ENCODE measurements at places on chromosomes 1 and 21.

- DNase-seq = no peak
Observed at GRCh38 chr1:58880592-58880991, 96.7 kb upstream of the JUN start.

DNA sequence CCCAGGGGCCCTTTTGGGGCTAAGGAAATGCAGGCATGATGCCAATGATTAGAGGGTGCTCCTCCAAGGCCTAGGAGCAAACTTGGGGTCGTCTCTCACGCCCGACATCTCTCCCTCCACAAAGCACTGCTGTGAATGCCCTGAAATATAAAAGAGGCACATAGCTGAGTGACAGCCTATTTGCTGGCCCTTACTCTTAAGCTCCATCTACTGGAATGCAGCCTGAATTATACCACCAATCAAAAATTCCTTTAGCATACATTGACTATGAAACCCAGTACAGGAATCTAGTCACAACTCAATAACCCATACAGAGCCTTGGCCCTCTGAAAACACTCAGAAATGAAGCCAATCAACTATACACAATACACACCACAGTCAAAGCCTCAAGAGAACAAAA is 105.5 kb downstream of the LRIG2 start:
- no peak for DNase-seq

DNA sequence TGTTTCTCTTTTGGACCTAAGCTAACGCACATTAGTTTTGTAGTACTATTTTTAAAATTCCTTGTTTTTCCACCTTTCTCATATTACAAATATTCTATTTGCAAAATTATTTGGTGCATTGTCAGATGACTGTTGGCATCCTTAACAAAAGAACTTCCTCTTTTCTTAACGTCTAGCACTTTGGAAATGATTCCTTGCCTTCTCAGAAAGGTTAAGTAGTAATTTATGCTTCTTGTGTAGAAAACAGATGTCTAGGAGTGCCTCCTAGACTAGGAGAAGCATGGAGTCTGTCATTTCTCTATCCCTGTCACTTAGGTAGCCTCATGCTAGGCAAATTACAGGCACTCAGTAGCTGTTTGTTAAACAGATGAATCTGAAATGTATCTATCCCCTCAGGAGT is 64.4 kb downstream of the HSPA13 start:
- DNase-seq = no peak

GRCh38 chr1:17553975-17554700 is 14.6 kb downstream of the ARHGEF10L start:
- DNase-seq = peak; percentile 97

GRCh38 chr1:196887515-196888239 is at the start of gene CFHR4:
Gene CFHR4, plus strand, starts transcription at chr1:196888052. Its CDS starts 99 bp downstream, at chr1:196888151.
- no peak for DNase-seq

GRCh38 chr1:42838482-42839190 is 7.8 kb upstream of the ZNF691 start:
- no peak for DNase-seq

- DNase-seq = no peak
Observed at GRCh38 chr1:169604781-169605560, 18.7 kb upstream of the F5 start.

- peak; percentile 65 for DNase-seq
Observed at GRCh38 chr1:230907472-230908205, 39.3 kb upstream of the C1orf198 start.

DNA sequence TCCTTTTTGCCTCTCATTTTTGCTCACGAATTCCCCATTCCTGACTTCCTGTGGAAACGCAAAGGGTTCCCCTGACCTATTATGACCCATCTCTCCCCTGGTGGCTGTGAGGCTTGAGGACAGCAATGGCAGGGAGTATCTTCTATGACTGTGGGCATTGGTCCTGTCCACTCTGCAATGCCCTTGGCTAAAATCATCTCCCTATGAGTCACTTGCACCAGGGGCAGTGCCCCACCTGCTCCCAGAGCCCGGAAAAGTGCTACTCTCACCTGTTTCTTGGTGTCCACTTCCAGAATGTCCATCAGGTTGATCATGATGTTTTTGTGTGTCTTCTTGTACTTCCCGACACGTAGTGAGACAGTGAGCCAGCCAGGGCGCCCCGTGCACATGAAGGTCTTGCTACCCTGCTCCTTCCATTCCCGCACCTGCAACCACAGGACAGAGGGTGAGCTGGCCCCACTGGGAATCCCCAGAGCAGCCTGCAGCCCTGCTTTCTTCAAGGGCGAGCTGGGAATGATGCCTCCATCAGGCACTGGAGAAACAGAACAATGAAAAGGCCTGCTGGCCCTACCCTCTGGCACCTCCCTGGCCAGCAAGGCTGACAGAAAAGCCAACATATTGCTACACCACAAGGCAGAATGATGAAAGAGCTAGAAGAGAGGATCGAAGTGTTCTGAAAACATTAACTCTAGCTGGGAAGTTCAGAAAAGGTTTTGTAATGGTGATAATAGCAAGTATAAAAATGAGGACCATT is 3.5 kb downstream of the DHCR24 start:
- DNase-seq = peak; percentile 45

DNA sequence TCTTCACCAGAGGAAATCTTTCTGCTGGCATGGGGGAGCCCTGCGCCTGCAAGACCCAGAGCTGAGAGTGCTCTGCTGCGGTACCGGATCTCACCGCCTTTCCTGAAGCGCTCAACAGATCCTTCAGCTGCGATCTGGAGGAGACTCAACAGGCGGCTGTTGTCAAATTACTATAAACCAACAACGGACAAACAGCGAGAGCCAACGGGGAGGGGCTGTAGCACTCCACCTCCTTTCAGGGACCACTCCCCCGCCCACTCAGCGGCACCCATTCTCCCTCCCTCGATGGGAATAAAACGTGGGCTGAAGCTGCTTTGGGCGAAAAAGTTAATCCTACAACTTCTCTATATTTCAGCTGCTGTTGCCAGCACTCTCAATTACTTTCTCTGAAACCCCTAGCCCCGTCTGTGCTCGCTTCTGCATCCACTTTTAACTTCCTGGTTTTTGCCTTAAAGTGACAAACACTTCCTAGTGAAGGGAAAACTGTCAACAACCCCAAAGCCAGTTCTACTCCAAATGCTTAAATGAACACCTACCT is at the start of gene FMO5:
Gene FMO5, minus strand, starts transcription at position 147 of the 538 bp plus-strand sequence. CDS start 310 bp downstream, outside the sequence.
- DNase-seq = peak; percentile 88

DNA sequence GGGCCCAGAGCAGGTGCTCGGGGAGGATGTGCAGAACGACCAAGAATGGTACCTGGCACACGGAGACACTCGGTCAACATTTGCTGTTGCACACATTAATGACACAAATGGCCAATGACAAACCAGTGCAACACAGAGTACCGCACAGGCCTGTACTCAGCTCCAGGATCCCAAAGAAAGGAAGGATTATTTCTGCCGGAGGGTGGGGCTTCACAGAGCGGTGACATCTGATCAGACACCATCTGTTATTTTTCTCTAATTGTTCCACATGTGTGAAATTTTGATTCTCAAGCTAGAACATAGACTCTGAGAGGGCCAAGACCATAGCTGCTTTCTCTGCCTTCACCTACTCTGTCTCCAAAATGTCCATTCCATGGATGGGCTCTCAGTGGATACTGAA is 100.4 kb downstream of the MRPL37 start:
- DNase-seq = no peak

DNA sequence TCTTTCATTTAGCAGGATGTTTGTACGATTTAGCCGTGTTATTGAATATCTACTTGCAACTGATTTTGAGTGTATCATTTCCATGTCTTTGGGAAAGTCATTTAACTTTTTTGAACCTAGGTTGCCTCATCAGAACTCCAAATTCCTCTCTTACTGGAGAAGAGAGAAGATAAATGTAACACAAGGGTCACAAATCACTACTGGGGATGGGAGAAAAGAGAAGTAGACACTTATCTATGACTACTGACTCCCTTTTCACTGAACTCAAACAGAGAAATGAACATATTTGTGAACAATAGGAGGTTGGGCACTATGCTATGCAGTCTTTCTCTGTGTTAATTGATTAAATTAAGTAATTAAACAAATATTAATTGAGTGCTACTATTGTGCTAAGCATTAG is 42.2 kb downstream of the TENT5C start:
- DNase-seq = no peak

GRCh38 chr1:198845851-198846250 is 207.0 kb downstream of the PTPRC start:
- no peak for DNase-seq

GRCh38 chr1:36273024-36273423 is 33.1 kb upstream of the SH3D21 start:
- DNase-seq = no peak

- peak; percentile 76 for DNase-seq
Observed at GRCh38 chr1:236021424-236022135, 43.3 kb downstream of the NID1 start.

DNA sequence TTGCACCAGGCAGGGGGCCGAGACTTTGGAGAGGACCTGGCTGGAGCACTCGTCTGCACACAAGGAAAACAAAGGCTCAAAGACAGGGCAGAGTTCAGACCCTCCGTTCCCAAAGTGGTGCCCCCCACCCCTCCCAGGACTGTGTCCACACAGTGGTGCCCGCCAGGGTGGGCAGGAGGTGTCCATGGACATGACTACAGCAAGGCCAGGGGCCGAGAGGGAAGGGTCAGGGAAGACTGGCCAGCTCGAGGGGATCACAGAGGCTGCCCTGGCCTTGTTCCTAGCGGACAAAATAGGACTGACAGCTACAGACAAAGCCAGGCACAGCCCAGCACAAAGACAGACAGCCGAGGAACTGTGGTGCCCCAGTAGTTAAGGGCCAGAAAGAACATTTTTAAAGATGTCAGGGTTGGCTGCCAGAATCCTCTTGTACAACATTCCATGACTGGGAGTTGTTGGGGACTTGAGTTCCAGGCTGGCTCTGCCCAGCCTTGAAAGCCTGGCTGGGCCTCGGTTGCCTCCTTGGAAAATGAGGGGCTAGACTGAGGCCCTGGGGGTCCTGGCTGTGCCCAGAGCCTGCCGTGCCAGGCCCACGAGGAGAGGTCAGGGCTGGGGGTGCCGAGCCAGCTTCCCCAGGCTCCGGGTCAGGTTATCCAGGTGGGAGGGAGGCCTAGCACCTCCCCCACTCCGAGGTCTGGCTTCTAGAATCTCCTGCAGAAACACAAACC is 63.7 kb downstream of the SLX9 start:
- DNase-seq = no peak

DNA sequence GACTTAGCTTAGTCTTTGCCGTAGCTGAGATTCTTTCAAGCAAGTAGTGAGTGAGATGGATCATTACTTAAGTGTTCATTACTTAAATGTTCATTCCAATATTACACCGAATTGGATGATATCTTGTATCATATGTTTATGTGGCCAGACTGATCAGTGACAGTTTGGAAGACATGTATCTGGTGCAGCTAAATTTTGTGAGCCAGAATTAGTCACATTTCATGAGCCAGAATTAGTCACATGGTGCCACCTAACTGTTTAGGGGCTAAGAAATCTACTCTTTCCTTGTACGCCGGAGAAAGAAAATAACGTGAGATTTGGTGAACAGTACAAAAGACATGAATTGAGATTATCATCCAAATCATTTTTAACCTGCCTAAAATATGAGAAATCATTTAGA is 355.6 kb downstream of the USP25 start:
- no peak for DNase-seq

GRCh38 chr1:154411525-154411924 is 6.4 kb downstream of the IL6R start:
- no peak for DNase-seq

DNA sequence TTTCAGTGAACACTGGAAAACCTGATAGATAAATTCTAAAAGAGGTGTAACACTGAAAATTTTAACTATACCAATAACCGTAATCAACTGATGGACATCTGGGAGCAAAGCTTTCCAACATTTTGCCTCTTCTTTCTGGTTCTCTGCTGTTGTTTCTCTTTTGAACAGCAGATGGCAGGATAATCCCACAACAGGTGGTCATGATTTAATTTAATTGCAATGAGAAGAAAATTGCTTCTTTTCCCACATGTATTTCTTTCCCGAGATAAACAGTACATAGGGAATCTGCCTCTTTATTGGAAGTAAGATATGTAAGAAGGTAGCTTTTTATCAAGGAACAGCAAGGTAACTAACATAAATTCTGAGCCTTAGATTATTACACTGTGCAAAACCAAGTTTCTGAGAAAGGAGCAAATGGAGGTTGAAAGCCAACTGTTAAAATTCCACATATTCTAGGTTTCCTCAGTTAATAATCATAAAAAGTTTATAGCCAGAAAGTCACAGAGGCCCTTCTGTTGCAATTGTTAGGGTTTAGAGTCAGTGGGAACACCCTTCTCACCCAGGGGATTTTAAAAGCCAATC is 72.9 kb downstream of the RPS6KA1 start:
- no peak for DNase-seq

DNA sequence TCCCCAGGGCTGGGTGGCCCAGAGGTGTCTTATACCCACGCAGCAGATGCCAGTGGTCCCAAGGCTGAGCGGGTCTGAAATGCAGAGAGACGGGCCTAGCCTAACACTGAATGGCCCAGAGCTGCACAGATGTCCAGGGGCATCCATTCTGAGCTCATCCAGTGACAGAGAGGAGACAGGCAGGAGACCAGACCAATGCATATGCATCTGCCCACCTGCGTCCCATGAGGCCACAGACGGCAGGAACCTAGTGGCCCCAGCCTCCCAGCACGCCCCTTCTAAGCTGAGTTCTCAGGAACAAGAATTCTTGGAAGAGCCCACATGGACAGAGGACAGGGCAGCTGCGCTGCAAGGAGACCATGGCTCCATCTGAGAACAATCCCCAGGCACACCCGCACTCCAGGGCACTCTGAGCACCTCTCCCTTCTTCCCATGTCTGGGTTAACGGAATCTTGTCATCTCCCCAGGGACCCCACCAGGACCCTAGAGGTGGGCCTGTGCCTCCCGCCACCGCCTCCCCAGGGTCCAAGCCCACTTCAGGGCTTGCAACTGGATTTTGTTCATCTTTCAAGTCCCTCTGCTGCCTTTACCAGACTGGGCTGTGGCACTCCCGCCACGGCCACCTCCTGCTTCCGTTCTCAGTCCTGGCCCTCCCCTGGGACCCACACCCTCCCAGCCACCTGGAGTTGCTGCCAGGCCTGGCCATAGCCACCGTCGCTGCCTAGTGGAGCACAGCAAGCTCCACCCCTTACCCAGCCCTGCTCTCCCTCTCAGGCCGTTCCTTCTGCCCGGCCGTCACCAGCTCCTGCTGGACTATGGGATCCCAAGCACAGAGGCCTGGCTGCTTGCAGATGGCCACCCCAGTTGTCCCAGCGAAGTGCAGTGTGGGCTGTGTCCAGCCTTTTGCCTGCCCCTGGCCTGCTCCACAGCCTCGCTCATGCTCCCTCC is 3.3 kb downstream of the WNT3A start:
- peak; percentile 51 for DNase-seq
